Mucosa of descending colon (tissue), 3 donors: ENCODE measurements at places on chromosomes 11 and 22. TPM values are rescaled to one million over a fixed set of nuclear protein-coding genes. Genes with fewer than 3 reads are reported as not detected.

The C1QTNF6 gene
- 8.9 TPM for total RNA-seq

GRCh38 chr11:30091246-30091645, 74.4 kb upstream of the KCNA4 start:
- no peak for DNase-seq

GRCh38 chr22:47576908-47577307, 814.5 kb downstream of the TBC1D22A start:
- no peak for DNase-seq

GRCh38 chr11:79396674-79397073, 44.2 kb downstream of the TENM4 start:
- no peak for DNase-seq
